NCI-H2081 (cell line): ENCODE measurements at places on chromosomes 16 and 17.

DNA sequence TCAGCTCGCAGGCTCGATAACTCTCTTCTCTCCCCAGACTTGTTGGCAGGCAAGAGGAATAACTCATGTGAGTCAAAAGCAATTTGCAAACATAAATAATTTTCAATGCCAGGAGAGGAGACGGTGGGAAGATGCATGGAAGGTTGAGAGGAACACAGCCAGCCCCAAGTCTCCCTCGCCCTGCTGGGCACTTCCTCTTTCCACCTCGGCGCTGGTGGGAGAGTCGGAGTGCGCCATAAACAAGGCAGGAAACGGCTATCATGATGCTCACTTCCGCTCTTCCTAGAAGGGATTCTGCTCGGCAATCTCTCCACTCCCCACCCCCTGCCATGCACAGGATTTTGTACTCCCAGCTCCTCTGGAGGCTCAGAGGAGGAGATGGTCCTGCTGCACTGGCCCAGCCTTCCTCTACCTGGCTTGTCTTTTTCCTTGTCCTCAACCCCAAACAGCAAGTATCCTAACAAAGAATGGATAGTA lies 13.0 kb downstream of the CBX4 start:
- no peak for DNase-seq

DNA sequence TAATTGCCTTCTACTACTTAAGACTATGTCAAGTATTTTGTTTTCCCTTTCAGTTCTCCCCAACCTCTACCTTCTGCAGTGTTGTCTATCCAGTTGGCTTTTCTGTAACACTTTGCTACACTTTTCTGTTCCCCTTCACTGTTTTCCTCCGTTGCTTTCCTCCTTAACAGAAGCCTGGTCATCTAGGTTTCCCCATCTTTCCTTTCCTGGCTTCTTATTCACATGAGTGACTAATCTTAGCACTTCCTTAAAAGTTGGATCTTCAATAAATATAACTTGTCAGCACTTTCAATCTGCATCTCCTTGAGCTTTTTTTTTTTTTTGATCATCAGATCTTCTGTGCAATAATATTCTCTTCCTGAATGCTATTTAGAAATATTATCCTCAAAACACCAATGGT lies 2.8 kb upstream of the SLFN11 start:
- DNase-seq: no peak

- DNase-seq: no peak
These were observed 20.7 kb downstream of the BANP start for GRCh38 chr16:87971933-87972332.

GRCh38 chr16:87406495-87407088 lies 14.5 kb downstream of the MAP1LC3B start:
- no peak for DNase-seq

GRCh38 chr17:50280068-50280467 lies 5.8 kb downstream of the TMEM92 start:
- DNase-seq: no peak

DNA sequence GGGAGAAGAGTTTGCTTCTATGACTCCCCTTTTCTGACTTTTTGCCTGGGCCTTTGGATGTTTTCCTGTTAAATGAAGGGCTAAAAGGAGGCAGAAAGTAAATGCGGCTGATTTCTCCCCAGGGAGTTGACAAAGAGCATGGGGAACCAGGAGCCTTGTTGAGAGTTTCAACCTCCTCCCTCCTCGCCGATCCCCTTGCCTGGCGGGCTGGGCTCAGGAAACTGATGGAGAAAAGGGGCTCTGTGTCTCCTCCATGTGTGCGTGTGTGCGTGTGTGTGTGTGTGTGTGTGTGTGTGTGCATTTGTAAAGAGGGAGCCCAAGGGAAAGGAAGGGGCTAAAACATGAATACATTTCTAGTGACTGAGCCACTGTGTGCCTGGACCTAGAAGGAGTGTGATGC lies 94.5 kb downstream of the ZDHHC7 start:
- no peak for DNase-seq

- no peak for DNase-seq
These were observed 28.1 kb downstream of the VWA3A start for GRCh38 chr16:22120440-22120839.

GRCh38 chr16:86480444-86480843 lies 29.9 kb upstream of the FOXF1 start:
- DNase-seq: no peak

GRCh38 chr16:53258809-53259208 lies 175.5 kb upstream of the RBL2 start:
- no peak for DNase-seq

DNA sequence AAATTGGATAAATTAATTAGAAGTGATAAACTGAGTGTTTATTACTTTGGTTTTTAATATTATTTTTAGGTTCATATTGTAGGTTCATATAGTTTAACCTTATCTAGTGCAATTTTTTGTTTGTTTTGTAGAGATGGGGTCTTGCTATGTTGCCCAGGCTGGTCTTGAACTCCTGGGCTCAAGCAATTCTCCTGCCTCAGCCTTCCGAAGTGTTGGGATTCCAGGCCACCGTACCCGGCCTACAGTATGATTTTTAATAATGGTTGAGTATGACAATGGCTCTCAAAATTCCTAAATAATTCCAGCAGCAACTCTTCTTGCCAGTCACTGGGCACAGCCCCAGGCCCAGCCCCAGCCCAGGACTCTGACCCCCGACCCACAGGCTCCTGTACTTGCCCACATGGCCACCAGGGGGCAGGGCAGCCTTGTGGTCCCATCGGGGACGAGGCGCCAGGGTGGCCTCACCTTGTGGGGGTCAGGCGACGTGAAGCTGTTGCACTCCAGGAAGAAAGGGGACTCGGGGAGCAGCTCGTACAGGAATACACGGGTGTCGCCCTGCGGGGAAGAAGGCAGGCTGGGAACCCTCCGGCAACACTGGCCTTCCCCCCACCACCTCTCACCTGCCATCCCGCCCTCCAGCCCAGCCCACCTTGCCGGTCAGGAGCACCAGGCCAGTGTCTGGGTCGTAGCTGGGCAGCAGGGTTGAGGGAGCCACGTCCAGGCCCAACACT lies 7.9 kb upstream of the PAM16 start:
- DNase-seq: no peak

- DNase-seq: no peak
These were observed 428 bp downstream of the PHF12 start for GRCh38 chr17:28950752-28951427.

DNA sequence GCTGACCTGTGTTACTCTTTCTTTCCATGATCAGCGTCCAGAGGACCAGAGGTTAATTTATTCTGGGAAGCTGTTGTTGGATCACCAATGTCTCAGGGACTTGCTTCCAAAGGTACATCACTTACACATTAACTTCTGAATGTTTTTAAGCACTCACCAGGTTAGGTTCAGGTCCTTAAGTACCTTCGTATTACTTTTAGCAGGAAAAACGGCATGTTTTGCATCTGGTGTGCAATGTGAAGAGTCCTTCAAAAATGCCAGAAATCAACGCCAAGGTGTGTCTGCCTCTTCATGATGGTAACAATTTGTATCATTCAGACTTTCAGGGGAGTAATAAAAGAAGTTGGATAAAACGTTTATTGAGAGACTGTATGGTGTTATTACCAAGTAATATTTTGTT lies 3.3 kb downstream of the HERPUD1 start:
- no peak for DNase-seq

GRCh38 chr17:35294756-35295155 lies 51.9 kb downstream of the SLFN5 start:
- DNase-seq: no peak

GRCh38 chr17:48915459-48916282 lies 7.5 kb downstream of the UBE2Z start:
- no peak for DNase-seq

- no peak for DNase-seq
These were observed 316.1 kb downstream of the PHKB start for GRCh38 chr16:47777220-47777619.

DNA sequence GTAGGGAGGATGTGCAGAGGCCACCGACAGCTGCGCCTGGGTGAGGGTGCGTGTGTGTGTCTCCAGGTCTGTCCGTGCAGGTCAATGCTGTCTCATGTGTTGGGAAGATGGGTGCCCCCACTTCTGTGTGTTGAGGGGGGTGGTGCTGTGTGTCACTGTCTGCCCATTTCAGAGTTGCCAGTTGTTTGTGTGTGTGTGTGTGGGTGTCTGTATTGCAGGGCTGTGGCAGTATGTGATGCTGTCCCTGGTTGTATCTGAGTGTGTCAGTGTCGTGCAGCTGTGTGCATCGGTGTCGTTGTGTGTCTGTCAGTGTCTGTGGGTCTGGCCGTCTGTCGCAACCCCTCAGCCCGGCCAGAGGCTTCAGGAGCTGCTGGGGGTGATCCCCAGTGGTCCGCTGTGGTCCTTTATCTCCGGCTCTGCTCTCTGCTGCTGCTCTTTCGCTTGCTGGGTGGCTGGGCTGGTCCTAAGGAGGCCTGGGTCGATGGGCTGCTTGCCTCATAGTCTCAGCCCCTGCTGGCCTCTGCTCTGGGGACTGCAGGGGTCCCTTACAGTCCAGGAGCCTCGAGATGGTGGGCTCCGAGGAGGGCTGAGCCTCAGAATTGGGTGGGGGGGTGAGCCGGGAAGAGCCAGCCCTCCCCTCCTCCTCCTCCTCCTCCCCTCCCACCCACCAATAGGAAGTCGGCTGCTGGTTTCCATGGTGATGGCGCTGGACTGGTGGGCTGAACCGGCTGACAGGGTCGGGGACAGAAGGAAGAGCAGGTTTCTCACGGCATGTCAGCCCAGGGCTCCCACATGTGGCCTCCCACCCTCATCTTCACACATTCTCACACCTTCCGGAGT lies at the start of gene TSPOAP1:
TSPOAP1 (minus strand) TSS at position 601 of the 840 bp plus-strand sequence. CDS start 875 bp downstream, outside the sequence.
- no peak for DNase-seq
